Glutamatergic neuron (in vitro differentiated cells): ENCODE measurements at places on chromosomes 5 and 9. TPM values are rescaled to one million over a fixed set of nuclear protein-coding genes. Genes with fewer than 3 reads are reported as not detected.

The PCDHGC5 gene
- 4.0 TPM for total RNA-seq

The PCDHGA7 gene
- total RNA-seq, result 4.2 TPM

The KCNV2 gene
- total RNA-seq, result not detected

The GAPT gene
- not detected for total RNA-seq

The IFNB1 gene
- not detected for total RNA-seq

The PCDHB13 gene
- 12.7 TPM for total RNA-seq

The SPINK5 gene
- total RNA-seq, result 7.5 TPM

The ANAPC2 gene
- total RNA-seq, result 72.9 TPM

The IL4 gene
- not detected for total RNA-seq

The PCDHB5 gene
- total RNA-seq, result 72.2 TPM

The SLC34A1 gene
- not detected for total RNA-seq

The SOWAHA gene
- total RNA-seq, result 0.12 TPM

The MTX3 gene
- 21.8 TPM for total RNA-seq

The GPRIN1 gene
- total RNA-seq, result 72.3 TPM

The ELOVL7 gene
- total RNA-seq, result 0.59 TPM

The WDR31 gene
- 1.3 TPM for total RNA-seq

The GOLM1 gene
- 95.2 TPM for total RNA-seq

The PDGFRB gene
- 2.9 TPM for total RNA-seq

DNA sequence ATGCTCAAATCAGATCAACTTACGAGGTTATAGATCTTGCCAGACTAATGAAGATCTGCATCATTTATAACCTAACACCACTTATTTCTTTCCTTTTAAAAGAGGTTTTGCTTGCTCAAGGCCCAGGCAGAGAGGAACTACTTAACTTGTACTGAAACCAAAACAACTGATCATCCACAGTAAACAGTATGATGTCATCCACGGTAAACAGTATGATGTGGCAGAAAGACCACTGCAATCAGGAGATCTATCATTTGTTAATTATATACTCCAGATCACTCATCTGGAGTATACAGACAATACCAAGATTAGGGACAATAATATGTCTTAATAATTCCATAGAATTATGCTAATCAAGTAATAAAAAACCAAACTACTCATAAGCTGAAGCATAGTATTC, 116.8 kb downstream of the ADAMTS6 start:
- DNase-seq, result no peak

GRCh38 chr5:128234928-128235641, 151.5 kb downstream of the SLC12A2 start:
- DNase-seq, result no peak

- DNase-seq, result no peak
Measured at GRCh38 chr9:4502444-4502843, 12.2 kb downstream of the SLC1A1 start.

DNA sequence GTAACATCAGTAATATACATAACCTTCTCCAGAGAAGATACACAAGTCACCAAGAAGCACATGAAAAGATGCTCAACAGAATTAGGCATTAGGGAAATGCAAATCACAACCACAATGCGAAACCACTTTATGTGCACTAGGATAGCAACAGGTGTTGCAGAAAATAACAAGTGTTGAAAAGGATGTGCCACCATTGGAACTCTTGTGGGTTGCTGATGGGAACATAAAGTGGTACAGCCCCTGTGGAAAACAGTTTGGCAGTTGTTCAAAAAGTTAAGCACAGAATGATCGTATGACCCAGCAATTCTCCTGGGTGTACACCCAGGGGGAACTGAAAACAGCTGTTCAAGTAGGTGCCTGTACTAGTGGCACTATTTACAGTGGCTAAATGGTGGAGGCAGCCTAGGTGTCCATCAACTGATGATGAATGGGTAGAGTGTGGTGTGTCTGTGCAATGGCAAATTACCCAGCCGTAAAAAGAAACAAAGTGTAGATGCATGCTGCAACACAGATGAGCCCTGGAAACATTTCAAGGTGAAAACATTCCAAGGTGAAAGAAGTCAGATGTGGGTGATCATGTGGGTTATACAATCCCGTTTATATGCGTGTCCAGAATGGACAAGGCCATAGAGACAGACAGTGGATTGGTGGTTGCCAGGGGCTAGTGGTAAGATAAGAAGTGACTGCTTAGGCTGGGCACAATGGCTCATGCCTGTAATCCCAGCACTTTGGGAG, 27.2 kb downstream of the CCDC69 start:
- DNase-seq, result no peak

DNA sequence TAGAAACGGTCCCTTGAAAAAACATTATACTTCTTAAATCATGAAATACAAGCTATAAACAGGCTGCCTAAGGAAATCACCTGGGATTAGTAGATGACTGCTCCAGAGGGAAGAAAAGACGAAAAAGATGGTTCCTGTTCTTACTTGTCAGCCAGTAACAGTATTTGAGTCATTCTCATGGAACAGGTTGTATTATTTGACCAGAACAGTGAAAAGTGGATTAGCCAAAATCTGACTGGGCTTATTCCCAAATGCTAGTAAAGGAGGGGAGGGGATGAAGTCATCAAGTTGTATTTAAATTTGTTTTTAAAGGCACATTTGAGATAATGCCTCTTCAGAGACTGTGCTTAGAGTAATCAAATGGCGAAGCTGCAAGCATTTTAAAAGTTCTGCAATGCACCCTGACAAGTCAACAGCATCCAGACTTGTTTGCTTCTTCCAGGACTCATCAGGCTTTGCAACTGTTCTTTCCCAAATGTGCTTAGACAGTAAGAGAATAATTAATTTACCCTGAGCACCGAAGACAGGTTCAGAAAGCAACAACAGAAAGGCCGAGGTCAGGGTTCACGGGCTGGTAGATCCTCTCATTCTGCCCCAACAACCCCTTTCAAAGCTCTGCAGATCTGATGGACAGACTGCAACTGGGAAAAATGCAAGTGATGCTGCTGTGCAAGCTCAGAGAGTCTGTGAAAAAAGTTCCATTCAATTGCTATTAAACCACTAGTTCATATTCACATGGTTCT, 800.6 kb downstream of the KCTD16 start:
- DNase-seq, result no peak

GRCh38 chr5:2680979-2681378, 70.5 kb downstream of the IRX2 start:
- no peak for DNase-seq

DNA sequence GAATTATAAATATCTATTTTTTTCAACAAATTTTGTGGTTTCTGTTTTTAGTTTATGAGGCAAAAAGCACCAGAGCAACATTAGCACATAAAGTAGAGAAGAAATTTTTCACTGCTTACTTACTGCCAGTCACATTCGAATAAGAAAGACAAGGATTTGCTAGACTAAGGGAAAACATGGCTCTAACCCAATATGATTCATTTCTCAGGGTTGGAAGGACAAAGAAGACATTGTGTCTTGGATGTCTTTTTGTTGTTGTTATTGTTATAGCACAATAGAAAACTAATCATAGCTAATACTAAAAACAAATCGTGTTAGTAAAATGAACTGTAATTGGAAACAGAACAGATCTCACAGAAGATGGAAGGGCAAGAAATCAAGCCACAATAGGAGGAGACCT, 90.9 kb upstream of the SLCO6A1 start:
- no peak for DNase-seq

- peak; percentile 86 for DNase-seq
Measured at GRCh38 chr9:136133191-136133958, 14.7 kb upstream of the TMEM250 start.

- DNase-seq, result no peak
Measured at GRCh38 chr5:54669285-54669684, 151.7 kb downstream of the SNX18 start.

DNA sequence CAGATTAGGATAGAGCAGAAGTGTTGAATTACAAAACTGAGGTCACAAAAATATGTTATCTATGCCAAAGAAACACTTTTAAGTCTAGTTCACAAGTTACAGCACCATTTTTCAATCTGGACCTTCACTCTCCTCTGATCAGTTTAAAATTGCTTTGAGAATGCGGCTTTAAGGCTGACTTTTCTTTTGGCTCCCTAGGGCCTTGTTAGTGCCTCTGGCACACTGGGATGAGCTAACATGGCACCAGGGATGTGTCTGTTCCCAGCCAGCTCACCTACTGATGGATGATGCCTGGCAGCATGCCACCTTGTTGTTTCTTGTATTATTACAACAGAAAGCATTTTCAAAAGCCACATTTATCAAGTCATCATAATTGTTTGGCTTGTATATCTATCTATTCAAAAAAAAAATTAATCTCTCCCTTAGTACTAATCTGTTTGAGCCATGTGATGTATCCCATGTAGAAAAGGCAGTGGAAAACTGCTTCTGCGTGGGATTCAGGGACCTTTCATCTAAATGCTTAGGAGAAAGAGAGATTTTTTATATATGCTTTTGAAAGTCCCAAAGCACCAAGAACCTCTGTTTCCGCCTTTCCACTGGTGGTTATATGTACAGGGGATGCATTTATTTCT, 46.6 kb downstream of the ADAMTSL1 start:
- no peak for DNase-seq

GRCh38 chr5:167835146-167835545, 456.3 kb upstream of the WWC1 start:
- no peak for DNase-seq

DNA sequence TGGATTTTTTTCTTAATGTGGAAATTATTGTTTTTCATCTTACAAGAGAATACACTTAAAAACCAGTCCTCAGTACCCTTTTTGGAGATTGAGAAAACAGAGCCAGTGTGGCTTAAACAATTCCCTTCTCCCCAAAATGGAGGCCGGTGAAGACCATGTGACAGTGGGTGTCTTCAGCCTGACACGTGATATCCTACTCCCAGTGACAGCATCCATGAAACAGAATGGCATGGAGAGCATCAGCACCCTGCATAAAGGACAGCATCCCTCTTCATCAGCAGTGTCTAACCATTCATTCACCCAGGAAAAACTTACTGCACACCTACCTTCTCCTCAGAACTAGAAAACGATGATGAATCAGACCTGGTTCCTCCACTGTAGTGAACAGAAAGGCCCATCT, 103.4 kb upstream of the RAI14 start:
- DNase-seq, result no peak

GRCh38 chr5:145510324-145510723, 324.8 kb downstream of the PRELID2 start:
- DNase-seq, result no peak

GRCh38 chr5:99795031-99795430, 740.1 kb upstream of the FAM174A start:
- DNase-seq, result no peak

- no peak for DNase-seq
Measured at GRCh38 chr9:12065686-12066085, 627.5 kb upstream of the TYRP1 start.

GRCh38 chr5:171593976-171594375, 174.5 kb downstream of the FGF18 start:
- DNase-seq, result no peak

GRCh38 chr5:124614105-124614504, 132.3 kb downstream of the ZNF608 start:
- DNase-seq, result no peak

DNA sequence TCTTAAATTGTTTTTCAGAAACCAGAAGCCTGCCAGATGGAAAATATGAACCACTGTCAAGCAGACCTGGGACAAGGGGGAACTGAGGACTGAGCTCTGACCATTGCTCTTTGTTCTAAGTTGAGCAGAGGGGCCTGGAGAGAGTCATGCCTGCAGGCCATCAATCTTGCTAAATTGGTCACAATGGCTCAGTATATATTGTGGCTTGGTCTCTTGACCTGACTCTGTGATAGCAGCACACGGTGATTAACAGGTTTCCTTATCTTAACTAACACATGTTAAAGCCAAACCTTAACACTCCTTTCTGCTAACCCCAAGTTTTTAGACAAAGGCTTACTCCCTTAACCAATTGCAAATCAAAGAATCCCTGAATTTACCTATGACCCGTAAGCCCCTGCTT, 1281.2 kb upstream of the NUDT12 start:
- no peak for DNase-seq

- DNase-seq, result no peak
Measured at GRCh38 chr9:134138292-134138691, 2.4 kb downstream of the WDR5 start.

- no peak for DNase-seq
Measured at GRCh38 chr9:89436963-89437625, 60.8 kb downstream of the SEMA4D start.

DNA sequence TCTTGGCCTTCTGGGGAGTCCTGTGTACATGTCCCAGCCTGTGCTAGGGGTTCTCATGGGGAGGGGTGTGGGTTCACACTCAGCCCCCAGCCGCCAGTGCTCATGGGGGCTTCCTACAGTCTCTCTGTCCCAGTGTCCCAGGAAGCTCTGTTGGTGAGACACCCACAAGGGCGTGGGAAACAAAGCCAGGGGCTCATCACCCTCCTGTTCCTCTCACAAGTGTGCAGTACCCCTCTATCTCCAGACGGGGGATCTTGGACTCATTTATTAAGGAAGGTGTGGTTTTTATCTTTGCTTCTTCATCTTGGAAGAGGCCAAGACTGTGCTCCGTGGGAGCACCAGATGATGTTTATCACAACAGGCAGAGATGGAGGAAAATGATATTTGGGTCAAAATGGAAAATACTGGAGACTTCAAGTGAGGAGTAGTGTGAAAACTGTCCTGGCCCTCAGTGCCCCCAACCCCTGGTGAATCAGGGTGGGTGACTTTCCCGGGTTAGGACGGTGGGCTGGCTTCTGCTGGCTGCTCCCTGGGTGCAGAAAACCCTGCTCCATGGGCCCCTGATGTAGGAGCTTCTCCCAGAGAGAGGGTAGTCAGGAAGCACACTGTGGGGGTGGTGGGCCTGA, 15.2 kb downstream of the TMEM171 start:
- DNase-seq, result no peak
